HepG2 (cell line): ENCODE measurements at places on chromosomes 4 and X. TPM values are rescaled to one million over a fixed set of nuclear protein-coding genes. Genes with fewer than 3 reads are reported as not detected.
A peak's percentile ranks its signal among the peaks of the same experiment; 100 is the strongest.

The RBMXL3 gene
- polyA plus RNA-seq, result not detected in 2 replicates

The PPP4R3C gene
- polyA plus RNA-seq, result not detected in 2 replicates

GRCh38 chr4:41202820-41203568 is 11.3 kb downstream of the APBB2 start:
- no peak for DNase-seq

- DNase-seq, result no peak
Observed at GRCh38 chrX:136880003-136880451, 498 bp downstream of the RBMX start.

- DNase-seq, result peak; percentile 10
Observed at GRCh38 chr4:127776620-127777019, 5.5 kb upstream of the HSPA4L start.

DNA sequence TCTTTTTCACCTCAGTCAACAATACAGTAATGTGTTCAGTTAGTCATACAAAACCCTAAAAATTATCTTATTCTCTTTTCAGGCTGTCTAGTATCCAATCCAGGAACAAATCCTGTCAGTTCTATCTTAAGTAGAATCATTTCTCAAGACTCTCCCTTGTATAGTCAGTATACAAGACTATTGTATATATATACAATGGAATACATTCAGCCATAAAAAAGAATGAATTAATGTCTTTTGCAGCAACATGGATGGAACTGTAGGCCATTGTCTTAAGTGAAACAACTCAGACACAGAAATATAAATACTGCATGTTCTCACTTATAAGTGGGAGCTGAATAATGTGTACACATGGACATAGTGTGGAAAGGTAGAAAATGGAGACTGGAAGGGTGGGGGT is 501.2 kb upstream of the ATOH1 start:
- DNase-seq, result no peak
